Heart left ventricle (tissue), 16 donors: ENCODE measurements at places on chromosomes 2 and 18. TPM values are rescaled to one million over a fixed set of nuclear protein-coding genes. Genes with fewer than 3 reads are reported as not detected.

DNA sequence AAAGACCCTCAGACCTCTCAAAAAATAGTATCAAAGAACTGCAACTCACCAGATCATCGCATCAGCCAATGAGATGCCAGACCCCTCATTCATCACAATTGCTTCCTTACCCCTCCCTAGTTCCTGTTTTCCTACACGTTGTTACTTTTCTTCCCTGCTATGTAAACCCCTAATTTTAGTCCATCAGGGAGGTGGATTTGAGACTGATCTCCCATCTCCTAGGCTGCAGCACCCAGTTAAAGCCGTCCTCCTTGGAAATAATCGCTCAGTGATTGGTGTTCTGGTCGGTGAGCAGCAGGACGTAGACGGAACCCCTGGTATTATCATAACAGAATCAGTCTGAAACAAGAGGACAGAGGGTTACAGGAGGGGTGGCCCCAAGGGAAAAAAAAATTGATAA, 44.0 kb upstream of the MAP4K4 start:
- no peak for DNase-seq

DNA sequence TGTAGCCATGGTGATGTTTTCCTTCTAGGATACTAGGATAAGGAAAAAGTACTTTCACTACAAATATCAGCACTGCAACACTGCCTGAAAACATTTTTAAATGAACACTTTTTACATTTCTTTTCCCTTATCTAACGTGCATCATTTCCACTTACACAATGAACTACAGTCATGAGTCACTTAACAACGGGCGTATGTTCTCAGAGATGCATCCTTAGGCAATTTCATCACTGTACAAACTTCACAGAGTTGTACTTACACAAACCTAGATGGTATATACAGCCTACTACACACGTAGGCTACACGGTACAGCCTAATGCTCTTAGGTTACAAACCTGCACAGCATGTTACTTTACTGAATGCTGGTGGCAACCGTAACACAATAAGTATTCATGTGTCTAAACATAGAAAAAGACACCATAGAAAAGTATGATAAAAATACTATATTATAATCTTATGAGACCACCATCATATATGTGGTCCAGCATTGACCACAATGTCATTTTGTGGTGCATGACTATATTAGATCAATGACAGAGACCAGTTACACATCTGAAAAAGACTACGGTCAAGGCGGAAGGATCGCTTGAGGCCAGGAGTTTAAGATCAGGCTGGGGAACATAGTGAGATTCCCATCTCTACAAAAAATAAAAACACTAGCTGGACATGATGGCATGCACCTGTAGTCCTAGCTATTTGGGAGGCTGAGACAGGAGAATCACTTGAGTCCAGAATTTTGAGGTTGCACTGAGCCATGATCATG, 39.8 kb downstream of the WDR33 start:
- no peak for DNase-seq

GRCh38 chr2:197708331-197708730, 3.2 kb downstream of the MARS2 start:
- no peak for DNase-seq

- DNase-seq: no peak
Observed at GRCh38 chr18:67682516-67682915, 166.0 kb upstream of the DSEL start.

DNA sequence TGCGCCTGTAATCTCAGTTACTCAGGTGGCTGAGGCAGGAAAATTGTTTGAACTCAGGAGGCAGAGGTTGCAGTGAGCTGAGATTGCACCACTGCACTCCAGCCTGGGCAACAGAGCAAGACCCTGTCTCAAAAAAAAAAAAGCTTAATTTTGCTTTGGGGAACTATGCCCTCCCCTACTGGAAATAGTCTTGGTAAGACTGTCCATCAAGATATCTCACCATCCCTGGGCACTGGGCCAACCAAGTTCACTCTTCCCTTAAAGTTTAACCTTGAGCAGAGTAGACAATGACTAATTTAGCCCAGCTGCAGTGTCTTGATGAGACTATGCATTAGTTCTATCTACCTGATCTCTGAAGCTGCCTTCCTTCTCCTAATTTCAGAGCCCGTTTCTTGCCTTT, 44.7 kb downstream of the ASXL2 start:
- no peak for DNase-seq

Gene PSMA8
- 0.16 TPM for total RNA-seq
